ENCODE measurements at places on chromosomes 7 and 10.

DNA sequence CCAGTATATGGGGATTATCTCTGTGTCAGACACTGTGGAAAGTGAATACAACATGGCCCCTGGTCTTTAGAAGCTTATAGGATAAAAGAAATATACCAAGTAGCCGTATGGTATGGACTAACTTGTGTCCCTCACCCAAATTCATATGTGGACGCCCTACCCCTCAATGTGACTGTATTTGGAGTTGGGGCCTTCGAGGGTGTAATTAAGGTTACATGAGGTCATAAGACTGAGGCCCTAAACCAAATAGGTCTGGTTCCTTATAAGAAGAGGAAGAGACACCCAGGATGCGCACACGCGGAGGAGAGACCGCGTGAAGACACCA is 36.3 kb downstream of the ASB13 start:
- DNase-seq: no peak

GRCh38 chr10:26593896-26594295 is 103.6 kb upstream of the PDSS1 start:
- DNase-seq: no peak

- DNase-seq: no peak
Observed at GRCh38 chr7:46233585-46234329, 312.7 kb upstream of the IGFBP3 start.

DNA sequence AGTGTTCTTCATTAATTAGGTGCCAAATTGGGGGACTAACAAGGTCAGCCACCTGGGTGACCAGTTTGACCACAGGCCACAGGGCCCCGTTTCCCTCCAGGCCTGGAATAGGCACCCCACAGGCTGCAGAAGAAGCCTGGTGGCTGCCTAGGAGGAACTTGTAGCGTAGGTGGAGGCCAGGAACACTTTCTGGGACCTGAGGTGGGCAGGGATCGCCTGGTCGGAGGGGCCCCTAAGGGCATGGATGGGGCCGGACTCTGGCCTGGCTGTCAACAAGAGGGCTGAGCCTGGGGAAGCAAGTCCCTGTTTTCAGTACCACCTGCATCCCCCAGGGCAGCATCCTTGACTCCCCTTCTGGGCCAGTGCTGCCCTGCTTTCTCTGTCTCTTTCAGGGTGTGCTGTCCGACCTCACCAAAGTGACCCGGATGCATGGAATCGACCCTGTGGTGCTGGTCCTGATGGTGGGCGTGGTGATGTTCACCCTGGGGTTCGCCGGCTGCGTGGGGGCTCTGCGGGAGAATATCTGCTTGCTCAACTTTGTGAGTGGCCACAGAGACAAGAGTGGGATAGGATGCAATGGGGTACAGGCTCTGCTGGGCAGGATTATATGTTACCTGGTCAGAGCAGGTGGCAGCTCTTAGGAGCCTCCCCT is 30.7 kb upstream of the SH2D4B start:
- no peak for DNase-seq

GRCh38 chr7:1995426-1995825 is 237.3 kb downstream of the MAD1L1 start:
- DNase-seq: no peak

DNA sequence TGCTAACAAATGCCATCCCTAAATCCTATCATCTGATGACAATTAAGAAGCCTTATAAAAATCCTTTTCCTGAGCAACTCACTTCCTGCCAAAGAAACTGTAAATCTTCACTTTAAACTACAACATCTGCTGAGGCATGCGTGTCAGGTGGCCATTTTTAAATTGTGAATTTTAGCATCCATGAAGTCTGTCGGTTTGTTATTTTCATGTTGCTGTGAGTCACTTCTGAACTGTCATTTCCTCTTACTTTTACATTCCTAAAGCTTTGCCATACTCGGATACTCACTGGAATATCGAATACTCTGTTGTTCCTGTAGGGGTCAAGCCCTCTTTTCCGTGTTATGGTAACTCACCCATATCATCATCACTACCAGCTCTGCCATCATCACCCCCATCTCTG is 34.3 kb upstream of the TMEM26 start:
- DNase-seq: no peak

DNA sequence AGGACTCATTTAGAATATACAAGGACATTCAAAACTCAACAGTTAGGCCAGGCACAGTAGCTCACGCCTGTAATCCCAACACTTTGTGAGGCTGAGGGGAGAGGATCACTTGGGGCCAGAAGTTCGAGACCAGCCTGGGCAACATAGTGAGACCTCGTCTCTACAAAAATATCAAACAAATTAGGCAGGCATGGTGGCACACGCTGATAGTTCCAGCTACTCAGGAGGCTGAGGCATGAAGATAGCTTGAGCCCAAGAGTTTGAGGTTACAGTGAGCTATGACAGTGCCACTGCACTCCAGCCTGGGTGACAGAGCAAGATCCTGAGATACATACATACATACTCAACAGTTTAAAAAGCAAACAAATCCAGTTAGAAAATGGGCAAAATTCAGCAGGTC is 44.9 kb downstream of the GNA12 start:
- no peak for DNase-seq

DNA sequence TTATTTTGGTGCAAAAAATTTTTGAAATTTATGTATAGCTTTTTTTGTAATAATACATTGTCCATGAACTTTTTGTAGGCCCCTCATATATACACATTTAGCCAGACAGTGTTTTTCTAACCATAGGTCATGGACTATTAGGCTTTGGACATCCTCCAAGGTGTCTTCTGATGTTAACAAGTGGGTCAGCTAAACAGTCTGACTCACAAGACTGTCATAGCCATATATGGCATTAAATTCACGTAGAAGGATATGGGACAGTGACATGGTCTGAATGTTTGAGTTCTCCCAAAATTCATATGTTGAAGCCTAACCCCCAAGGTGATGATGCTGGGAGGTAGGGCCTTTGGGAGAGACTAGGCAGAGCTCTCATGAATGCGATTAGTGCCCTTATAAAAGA is 14.0 kb upstream of the NUB1 start:
- no peak for DNase-seq

- DNase-seq: no peak
Observed at GRCh38 chr7:117572856-117573620, 93.2 kb downstream of the CFTR start.

- no peak for DNase-seq
Observed at GRCh38 chr10:88200312-88201032, 337.0 kb downstream of the PTEN start.

DNA sequence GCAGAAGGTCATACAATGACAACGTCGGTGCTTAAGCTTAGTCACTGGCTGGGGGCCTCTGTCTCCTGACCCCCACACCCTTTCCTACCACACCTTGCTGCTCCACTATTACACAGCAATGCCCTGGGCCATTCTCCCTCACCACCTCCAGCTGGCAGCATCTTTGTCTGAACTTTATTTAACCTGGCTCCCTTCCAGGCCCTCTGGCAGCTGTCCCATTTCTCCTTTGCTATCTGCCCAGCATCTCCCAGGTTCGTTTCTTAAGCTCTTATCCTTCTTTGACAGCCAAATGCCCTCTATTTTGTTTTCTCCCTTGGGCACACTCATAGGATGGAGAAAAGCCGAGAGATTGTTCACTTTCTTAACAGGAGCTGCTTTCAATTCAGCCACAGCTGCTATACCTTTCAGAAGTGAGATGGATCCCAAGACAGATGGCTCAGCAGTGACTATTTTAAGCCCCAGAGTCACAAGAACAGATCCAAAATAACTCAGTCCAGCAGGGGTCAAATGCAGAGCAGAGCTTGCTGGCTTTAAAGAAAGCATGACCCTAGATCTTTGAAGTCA is 1277.1 kb upstream of the AUTS2 start:
- no peak for DNase-seq

DNA sequence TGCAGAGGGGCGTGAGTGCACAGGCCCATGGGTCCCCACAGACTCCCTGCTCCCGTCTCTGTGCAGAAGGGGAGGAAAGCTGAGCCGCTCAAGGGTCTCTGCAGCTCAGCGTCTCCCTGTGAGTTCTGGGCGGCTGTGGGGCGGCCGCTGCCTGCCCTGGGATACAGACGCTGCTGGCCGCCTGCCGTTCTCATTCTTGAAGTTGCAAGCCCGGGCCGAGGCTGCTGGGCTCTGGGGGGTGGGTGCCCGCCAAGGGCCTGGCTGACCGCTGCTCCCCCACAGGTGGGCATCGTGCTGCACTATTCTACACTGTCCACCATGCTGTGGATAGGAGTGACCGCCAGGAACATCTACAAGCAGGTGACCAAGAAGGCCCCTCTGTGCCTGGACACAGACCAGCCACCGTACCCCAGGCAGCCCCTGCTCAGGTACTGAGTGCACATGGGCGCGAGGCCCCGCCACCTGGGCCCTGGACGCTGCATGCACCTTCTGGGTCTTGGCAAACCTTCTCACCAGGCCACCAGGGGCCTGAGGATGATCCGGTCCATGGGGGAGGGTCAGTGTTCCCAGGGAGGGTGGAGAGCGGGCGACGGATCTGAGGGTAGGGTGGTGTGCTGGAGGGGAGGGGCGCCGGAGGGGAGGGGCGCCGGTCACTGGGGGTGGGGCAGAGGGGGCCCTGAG is 14.8 kb downstream of the ADGRA1 start:
- DNase-seq: no peak

DNA sequence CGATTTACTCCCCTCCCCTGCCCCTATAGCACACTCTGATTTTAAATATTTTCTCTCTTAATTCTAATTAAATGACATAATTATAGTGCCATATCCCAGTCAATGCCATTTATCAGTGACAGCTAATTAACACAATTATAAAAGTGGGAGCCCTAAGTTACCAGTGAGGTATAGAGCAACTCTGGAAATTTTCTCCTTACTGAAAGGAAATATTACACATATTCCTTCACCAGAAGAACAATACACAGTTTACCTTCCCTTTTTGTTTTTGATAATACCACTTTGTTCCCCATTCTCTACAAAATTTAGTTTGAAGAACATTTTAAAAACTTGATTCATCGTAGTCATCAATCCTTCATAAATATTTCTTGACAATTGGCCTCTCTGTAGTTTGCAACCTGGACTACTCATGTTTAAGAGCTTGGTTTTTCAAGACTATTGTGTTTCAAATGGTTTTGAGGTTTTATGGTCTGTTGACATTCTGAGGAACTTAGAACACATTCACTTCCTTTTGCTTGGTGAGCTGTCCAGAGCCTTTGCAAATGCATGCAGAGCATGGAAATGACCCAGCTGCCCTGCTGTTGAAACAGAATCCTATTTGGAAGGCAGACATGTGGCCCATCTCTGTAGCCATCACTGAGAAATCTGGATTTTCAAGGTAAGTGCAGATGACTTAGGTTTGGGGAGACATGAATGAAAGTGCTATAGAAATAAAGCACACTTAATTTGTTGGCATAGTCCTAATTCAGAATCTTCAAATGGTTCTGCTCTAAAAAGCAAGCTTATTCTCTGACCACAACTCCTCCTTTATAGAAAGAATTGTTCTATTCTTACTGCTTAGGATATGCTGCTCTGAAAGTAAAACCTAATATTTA is at the start of gene GPR141:
Gene GPR141 (plus strand): TSS at position 521 of the 875 bp plus-strand sequence. CDS start 56,628 bp downstream, outside the sequence.
- peak; percentile 96 for DNase-seq

GRCh38 chr7:1703441-1703840 is 33.4 kb downstream of the ELFN1 start:
- no peak for DNase-seq

- no peak for DNase-seq
Observed at GRCh38 chr7:21326241-21326640, 101.6 kb upstream of the SP4 start.

DNA sequence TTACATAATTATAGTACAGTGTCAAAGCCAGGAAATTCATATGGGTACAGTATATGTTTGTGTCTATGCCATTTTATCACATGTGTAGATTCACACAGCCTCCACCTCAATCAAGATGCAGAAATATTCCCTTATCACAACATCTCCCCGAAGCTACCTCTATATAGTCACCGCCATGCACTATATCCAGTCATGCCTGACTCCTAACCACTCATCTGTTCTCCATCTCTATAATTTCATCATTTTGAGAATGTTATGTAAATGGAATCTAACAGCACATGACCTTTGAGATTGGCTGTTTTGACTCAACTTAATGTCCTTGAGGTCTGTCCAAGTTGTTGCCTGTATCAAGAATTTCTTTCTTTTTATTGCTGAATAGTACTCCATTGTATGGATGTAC is 22.3 kb upstream of the SLC25A13 start:
- DNase-seq: no peak

GRCh38 chr10:62851442-62851841 is 35.3 kb upstream of the EGR2 start:
- no peak for DNase-seq

GRCh38 chr10:79295563-79295962 is 51.7 kb upstream of the PPIF start:
- DNase-seq: no peak

GRCh38 chr7:147982307-147982706 is 608.3 kb upstream of the C7orf33 start:
- DNase-seq: no peak

- peak; percentile 10 for DNase-seq
Observed at GRCh38 chr10:97721871-97722780, 8.6 kb downstream of the MARVELD1 start.

- no peak for DNase-seq
Observed at GRCh38 chr10:101027106-101027720, 3.7 kb downstream of the PDZD7 start.

DNA sequence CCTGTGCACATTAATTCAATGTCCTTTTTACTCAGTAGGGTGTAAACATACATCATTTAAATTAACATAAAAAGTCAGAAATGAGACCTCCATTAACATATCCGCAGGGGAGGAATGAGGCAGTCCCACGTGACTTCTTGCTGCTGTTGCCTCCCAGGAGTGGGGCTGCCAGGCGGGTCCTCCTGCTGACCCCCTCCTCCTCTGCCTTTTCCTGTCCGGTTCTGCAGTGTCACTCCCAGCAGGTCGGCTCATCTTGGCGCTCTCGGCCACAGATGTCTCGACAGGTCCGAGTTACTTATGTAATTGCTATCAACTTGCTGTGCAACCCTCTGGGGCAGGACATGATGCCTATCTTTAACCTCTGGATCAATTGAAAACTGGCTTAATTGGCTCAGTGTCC is 329.6 kb downstream of the GALNT17 start:
- DNase-seq: no peak

All from GF-D8 (cell line).